ENCODE measurements at places on chromosomes 16 and 17.
A peak's percentile ranks its signal among the peaks of the same experiment; 100 is the strongest.

- no peak for DNase-seq
Observed at GRCh38 chr17:47792979-47793378, 28.6 kb downstream of the OSBPL7 start.

DNA sequence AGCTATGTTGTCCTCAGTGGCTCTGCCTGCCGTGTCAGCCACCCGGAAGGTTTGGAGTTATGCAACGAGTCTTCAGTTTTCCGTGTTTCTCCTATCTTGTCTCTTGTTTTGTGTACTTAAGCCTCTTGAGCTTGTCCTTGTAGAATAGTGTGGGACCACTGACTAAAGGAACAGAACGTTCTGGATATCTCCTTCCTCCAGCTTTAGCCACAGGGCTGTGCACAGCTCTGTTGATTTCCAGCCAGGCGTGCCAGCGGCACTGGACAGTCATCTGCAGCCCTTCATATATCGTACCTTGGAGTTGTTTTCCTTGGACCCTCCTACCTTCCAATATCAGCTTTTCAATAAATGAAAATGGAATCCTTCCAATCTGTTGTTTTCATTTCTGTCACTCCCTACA lies 39.8 kb downstream of the TMEM11 start:
- DNase-seq = no peak

GRCh38 chr17:5630434-5630833 lies 46.1 kb upstream of the NLRP1 start:
- DNase-seq = no peak

GRCh38 chr16:3094289-3095027 lies 4.6 kb downstream of the ZSCAN10 start:
- no peak for DNase-seq

- peak; percentile 76 for DNase-seq
Observed at GRCh38 chr17:8162233-8162996, at the start of gene VAMP2. Gene VAMP2, minus strand, starts transcription at chr17:8162948. Its CDS starts 69 bp downstream, at chr17:8162879.

DNA sequence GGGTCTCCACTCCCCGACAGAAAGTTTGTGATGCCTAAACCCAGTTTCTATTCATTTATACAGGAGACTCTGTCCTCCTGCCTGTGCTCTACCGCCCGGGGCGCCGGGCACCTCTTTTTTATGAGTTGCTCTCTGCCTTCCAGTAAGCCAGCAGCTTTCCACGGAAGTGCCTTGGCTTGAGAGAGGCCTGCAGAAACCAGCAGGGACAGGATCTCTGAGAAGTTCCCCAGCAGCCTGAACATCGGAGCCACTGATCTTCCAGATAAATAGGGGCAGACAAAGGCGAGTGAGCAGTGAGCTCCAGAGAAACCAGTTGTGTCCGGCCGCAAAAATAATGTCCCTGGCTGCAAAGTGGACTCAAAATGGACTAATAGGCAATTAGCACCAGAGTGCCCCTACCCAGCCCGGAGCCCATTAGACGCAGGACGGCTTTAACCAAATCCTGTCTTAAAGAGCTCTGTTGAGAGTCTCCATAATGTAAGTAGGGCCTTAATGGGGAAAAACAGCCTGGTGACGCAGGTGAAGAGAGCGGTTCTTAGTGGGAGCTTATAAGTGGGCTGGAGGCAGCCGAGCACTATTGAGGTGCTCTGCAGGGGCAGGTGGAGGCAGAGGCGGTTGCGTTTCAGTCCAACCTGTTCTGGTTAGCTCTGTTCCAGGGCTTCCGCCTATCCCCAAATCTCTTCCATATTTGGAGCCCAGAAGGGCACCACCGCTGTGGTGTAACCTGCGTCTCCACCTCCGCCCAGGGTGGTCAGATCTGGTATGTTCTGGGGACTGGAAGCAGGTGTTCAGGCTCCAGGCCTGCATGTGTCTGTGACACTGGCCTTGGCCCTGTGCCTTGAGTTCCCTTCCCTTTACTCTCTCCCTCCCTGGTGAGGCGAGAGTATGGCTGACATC lies 74.1 kb downstream of the NT5M start:
- DNase-seq = no peak

DNA sequence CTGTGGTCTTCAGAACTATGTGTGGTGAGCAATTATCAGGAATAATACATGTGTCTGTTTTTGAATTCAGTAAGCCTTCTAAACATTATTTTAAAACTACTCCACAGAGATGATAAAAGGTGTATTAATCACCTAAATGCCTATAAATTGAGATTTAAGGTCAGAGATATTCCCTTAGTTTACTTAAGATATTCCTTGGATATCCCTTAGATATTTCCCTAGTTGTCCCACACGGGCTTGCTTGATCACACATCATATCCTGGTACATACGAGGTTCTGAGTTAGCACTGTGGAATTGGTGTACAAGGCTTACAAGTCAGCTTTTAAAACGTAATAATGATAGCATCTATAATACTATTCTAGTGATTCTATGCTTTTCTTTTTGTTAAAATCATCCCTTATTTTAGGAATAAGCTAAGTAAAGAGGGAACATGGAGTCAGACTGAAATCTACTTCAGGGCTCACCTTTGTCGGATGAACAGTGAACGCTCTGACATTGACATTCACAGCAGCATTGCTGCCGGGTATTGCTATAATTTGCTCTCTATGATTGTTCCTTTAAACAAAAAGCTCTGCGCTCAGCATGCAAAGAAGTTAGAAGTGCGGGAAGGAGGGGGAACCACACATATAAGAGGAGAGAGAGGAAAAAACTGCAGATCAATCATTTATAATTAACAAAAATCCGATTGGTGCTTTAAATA lies 136.5 kb downstream of the SKAP1 start:
- DNase-seq = no peak

- DNase-seq = no peak
Observed at GRCh38 chr16:57774705-57775285, 27.5 kb downstream of the KIFC3 start.

GRCh38 chr16:86294535-86295196 lies 215.7 kb upstream of the FOXF1 start:
- no peak for DNase-seq

DNA sequence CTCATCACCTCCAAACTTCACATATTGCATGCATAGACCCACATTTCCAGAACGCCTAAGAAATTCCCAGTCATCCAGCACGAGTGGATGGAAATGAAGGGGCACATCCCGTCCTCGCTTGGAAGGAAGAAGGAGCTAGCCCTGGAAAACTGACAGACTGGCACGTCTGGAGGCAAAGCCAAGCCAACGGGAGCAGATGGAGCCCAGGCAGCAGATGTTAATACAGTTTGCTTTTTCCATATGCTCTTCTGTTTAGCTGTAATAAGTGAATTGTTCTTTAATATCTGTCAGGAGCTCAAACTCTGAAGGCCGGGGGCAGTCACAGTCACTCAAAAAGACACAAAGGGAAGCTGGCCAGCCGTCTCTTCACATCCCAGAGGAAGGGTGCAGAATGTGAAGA lies 187.7 kb downstream of the XYLT1 start:
- peak; percentile 17 for DNase-seq

DNA sequence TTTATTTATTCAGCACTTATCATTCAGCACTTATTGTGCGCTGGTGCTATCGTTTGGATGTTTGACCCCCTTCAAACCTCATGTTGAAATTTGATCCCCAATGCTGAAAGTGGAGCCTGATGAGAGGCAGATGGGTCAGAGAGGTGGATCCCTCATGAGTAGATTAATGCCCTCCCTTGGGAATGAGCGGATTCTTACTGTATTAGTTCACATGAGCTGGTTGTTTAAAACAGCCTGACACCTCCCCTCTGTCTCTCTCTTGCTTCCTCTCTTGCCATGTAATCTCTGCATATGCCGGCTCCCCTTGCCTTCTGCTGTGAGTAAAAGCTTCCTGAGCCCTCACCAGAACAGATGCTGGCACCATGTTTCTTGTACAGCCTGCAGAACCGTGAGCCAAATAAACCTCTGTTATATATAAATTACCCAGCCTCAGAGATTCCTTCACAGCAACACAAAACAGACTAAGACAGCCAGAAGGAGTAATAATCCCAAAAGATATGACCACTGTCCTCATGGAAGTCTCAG lies 111.1 kb downstream of the CACNG3 start:
- no peak for DNase-seq

- no peak for DNase-seq
Observed at GRCh38 chr16:17944345-17944744, 392.2 kb downstream of the NPIPA8 start.

GRCh38 chr16:55372792-55373488 lies 48.9 kb downstream of the IRX6 start:
- DNase-seq = no peak

GRCh38 chr17:63345611-63346010 lies 100.5 kb downstream of the CYB561 start:
- no peak for DNase-seq

- no peak for DNase-seq
Observed at GRCh38 chr17:50317121-50317520, 28.8 kb upstream of the XYLT2 start.

DNA sequence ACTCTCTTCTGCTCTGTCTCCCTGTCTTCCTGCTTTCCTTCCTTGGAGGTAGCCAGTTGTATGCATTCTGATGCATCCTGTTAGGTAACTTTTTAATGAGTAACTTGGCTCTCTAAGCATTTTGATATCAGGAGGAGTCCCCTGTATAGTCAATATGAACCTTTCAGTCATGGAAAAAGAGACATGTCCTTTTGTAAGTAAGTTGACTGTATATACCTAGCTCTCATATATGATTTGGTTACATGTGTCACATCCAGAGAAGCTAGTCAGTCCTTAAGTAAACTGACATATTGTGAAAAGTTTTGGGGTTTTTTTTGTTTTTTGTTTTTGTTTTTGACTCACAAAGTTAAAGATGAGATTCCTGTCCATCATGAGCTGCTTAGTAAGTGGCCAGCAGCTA lies 18.8 kb downstream of the UTP18 start:
- no peak for DNase-seq

- DNase-seq = peak; percentile 95
Observed at GRCh38 chr17:7234083-7234951, at the start of gene DVL2. Gene DVL2, minus strand, starts transcription at chr17:7234517. Its CDS starts 255 bp downstream, at chr17:7234262.

- DNase-seq = no peak
Observed at GRCh38 chr17:4818276-4818675, 11.3 kb downstream of the PLD2 start.

DNA sequence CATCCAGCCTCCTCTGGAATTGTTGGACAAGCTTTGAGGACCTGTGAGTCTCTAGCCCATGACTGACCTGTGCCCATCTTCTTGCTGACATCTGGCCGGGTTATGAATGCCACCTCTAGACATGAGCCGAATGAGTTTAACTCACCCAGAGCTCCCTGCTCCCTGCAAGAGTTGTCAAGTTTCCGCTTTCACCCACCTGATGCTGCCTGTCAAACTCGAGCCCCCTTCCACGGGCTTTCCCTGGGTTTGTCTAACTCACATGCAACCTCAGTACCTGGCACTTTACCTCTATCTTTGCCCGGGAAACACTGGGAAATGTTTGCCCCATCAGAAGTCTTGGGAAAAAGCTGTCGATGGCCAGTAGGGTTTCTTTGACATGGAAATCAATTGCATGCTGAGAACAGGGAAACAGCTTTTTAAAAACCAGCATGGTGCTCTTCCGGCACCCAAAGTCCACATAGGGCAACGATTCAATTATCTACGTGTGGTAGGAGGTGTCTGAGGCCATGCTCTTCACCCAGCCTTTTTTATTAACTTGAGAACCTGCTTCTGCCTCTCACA lies 33.8 kb upstream of the DNAH17 start:
- DNase-seq = no peak

DNA sequence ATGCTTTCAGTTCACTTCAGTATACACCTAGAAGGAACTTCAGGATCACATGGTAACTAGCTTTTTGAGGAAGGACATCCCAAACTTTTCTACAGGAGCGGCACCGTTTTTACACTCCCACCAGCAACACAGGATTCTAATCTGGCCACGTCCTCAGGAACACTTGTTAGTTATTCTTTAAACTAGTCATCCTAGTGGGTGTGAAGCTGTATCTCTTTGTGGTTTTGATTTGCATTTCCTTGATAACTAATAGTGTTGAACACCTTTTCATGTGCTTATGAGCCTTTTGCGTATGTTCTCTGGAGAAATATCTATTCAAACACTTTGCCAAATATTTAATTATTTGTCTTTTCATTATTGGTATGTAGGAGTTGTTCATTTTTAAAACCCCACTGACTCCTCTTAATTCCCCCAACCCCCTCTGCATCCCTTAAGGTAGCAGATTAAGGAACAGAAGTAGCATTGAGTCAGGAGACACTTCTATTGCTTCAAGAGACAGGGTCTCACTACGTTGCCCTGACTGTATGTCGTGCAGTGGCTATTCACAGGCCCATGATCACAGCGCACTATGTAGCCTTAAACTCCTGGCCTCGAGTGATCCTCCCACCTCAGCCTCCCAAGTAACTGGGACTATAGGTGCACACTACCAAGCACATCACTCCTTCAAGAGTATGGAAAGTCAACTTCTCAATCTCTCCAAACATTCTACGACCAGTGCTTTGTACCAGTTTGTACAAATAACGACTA lies 25.4 kb downstream of the YWHAE start:
- DNase-seq = no peak

GRCh38 chr17:63735691-63736090 lies 5.9 kb downstream of the STRADA start:
- no peak for DNase-seq

GRCh38 chr17:28372945-28373274 lies 1.4 kb downstream of the SARM1 start:
- no peak for DNase-seq
